ENCODE measurements at places on chromosomes 12 and 14.

GRCh38 chr14:30159374-30159773, 231.7 kb upstream of the PRKD1 start:
- no peak for DNase-seq

- no peak for DNase-seq
Observed at GRCh38 chr12:91952916-91953315, 192.7 kb downstream of the BTG1 start.

DNA sequence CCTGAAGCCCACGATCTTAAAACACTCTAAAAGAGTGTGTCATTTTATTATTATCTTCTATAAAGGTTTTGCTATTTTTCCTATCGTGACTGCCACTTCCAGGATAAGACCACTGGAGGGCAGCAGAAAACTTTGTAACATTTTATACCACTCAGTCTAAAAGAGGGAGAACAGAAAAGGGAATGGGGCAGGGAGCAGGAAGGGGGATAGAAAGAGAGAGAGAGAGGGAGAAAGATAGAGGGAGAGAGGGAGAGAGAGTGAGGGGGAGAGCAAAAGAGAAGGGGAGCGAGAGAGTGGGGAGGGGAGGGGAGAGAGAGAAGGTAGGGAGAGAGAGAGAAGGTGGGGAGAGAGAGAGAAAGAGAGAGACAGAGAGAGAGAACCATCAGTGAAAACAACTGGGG, 2.0 kb upstream of the ART4 start:
- peak; percentile 70 for DNase-seq

GRCh38 chr12:56120158-56120846, 2.2 kb downstream of the ZC3H10 start:
- DNase-seq: no peak

- DNase-seq: no peak
Observed at GRCh38 chr12:127284870-127285431, 982.0 kb upstream of the TMEM132C start.

DNA sequence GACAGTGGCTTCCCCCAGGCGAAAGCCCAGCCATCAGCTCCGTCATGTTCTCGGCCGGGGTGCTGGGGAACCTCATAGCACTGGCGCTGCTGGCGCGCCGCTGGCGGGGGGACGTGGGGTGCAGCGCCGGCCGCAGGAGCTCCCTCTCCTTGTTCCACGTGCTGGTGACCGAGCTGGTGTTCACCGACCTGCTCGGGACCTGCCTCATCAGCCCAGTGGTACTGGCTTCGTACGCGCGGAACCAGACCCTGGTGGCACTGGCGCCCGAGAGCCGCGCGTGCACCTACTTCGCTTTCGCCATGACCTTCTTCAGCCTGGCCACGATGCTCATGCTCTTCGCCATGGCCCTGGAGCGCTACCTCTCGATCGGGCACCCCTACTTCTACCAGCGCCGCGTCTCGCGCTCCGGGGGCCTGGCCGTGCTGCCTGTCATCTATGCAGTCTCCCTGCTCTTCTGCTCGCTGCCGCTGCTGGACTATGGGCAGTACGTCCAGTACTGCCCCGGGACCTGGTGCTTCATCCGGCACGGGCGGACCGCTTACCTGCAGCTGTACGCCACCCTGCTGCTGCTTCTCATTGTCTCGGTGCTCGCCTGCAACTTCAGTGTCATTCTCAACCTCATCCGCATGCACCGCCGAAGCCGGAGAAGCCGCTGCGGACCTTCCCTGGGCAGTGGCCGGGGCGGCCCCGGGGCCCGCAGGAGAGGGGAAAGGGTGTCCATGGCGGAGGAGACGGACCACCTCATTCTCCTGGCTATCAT, 663 bp downstream of the PTGER2 start:
- DNase-seq: peak; percentile 18

DNA sequence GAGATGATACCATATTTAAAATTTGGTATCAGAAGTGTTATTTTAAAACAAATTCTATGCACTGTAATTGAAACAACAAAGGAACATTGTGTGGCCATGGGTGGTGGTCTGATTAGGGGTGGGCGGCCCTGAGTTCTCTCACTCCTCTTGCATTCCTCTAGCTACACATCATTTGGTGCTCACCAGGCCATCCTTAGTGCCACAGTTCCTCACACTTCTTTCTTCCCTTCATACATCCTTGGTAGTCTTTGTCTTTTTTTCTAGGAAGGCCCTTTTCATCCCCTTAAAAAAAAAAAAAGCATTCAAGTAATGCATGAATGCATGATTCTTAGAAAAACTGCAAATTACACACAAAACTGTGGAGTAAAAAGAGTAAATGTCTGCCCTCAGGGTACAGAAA, 2.4 kb upstream of the MANSC4 start:
- DNase-seq: no peak

GRCh38 chr14:67503331-67503730, 14.8 kb upstream of the TMEM229B start:
- no peak for DNase-seq

GRCh38 chr12:55515696-55516095, 23.5 kb downstream of the OR6C68 start:
- no peak for DNase-seq

- DNase-seq: no peak
Observed at GRCh38 chr12:2904260-2904659, 13.6 kb downstream of the TULP3 start.

DNA sequence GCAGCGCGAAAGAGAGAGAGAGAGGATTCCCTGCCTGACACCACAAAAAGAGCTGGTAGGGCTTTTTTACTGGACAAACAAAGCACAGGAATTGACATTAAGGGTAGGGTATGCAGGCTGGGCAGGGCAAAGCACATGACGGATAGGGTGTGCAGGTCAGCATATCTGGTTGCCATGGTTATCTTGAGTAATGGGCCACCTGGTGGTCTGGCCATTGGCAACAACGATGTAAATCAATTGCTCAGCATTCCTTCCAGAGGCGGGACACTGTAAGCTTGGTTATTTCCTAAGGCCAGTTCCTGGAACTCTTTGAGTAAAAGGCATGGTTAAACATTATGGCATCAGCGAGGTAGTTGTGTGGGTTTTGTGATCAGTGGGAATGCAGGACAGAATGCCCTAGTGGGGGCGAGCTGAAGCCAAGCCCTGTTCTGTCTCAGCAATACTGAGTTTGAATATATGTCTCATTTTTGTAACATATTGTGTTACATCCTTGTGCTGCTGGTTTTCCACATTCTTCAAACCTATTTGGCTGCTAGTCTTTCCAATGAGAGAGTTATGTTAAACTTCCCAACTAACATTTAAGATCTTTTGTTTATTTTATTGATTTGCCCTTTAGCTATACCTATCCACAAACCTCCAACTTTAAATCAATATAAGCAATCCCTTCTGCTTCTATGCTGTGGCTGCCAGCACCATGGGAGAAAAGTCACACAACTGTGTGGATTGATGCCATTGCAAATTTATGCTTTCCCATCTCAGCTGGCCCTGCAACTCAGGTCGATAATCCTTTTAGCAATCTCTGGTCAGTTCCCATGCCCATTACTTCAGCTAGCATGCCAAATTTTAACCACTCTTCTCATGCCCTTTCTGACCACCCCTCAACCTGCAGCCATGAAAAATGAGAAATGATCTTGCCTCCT, 396.7 kb upstream of the PDE3A start:
- DNase-seq: peak; percentile 78

DNA sequence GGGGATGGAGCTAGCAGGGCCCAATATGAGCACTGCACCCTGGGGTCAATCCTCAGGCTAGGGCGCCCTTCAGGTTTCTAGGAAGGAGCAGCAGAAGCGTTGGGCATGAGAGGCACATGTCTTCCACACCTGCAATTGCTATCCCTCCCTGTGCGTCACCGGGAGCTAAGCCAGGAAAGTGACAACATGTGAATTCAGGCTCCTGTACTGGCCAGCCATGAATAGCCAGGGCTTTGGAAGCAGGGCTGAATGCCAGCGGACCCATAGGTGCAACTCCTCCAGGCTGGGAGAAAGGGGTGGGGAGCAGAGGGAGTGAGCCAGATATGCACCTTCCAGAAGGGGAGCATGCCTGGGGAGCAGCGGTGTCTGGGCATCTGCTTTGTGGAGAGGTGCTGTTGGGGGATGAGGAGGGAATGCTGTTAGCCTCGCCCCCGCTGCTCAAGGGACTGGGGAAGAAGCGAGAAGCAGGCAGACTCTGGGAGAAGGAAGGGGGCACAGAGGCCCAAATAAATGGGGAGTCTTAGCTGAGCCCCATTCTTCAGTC, 6.1 kb downstream of the HOXC5 start:
- DNase-seq: no peak

DNA sequence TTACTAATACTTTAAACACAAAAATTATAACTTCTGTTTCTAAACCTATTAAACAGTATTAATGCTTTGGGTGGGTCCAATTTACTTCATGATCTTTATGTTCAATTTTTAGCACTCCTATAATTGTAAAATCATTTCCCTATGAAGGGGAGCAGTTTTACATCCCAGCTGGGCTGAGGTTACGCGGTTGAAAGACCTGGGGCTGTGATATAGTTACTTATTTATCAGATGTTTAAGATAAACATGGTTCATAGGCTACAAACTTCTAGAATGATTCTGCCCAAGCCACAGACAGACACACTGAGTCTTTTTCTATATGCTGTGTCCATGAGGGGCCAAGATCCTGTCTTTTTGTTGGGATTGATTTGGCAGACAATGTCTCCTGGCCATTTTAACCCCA, 44.4 kb downstream of the DYRK2 start:
- no peak for DNase-seq

DNA sequence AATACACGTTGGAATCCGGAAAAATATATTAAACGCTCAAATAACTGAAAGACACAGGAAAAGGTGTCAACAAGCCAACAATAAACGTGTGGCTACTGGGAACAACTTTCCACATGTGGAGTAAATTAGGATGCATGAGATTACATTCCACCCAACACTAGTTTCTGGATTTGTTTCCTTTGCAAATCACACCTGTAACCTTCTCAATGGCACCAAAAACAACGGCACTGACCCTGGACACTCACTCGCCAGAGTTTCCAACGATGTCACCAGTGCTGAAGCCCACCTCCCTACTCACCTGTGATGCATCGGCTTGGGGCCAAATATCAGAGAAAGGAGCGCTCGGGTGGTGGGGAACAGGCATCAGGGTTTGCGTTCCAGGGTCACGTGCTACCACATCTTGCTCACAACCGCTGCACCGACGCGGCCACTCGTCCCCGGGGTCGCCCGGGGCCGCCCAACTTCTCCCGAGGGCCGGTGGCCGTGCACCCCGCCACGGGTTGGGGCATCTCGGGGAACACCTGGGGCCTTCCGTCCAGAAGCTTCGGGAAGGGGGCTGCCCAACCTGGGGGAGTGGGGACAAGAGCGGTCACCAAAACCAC, 629 bp downstream of the PRDM4 start:
- no peak for DNase-seq

GRCh38 chr12:108930155-108930554, 50.3 kb downstream of the DAO start:
- DNase-seq: no peak

GRCh38 chr12:12533238-12533829, 29.3 kb downstream of the DUSP16 start:
- peak; percentile 90 for DNase-seq

DNA sequence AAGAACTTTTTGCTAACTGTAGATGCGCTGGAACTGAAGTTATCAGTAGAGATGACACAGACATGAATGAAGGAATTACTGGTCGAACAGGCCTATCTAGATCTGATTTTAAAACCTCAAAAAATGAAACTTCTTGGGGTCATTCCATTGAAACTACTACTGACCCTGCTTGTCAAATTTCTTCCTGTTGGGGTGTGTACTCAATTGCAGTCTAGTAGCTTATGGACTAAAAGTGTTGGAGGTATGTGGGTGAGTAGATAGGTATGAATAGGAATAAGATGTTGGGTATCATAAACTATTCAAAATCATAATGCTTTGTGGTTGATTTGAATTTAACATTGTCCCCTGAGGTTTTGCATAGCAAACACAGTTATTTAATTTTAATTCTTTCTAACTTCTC, 9.2 kb downstream of the APOLD1 start:
- DNase-seq: no peak

DNA sequence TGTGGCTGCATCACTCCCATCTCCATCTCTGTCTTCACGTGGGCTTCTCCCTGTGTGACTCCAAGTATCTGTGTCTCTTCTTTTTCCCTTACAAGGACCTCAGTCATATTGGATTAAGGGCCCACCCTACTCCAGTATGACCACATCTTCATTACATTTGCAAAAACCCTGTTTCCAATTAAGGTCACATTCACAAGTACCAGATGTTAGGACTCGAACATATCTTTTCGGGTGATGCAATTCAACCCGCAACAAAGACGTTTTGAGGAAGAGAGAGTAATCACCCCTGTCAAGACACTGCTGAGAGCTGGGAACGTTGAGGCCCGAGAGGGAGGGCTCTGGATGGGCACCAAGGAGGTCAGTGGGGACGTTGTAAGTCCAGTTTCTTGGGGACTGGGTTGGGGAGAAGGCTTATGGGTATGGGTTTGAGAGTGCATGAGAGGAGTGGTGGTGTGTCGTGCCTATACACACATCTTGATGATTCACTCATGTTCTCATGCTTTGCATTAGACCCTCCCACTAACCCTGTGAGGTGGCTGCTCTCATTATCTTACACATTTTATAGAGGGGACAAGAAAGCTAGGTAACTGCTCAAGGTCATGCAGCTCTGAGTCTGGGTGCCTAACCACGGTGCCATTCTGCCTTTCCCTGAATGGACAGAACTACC, 12.1 kb upstream of the IFI27 start:
- no peak for DNase-seq

DNA sequence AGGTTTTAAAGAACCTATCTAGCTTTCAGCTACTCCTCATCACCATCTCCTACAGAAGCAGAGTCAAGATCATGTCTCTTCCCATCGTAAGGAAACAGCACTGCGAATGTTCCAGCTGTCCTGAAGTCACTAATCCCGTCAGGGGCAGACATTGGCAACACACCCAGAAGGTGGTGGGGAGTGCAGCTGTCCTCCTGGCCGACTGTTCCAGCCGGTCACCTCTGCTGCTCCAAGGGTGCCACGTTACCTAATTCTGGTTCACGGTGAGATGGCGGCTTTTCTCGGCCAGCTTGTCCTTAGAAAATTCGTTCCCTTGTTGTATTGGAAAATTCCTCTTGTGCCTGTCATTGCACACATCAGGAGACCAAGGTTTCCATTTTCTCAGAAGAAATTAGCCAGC, 196.2 kb downstream of the ZFP36L1 start:
- DNase-seq: peak; percentile 93

GRCh38 chr14:54743382-54743781, 159.2 kb downstream of the GCH1 start:
- no peak for DNase-seq

- DNase-seq: no peak
Observed at GRCh38 chr14:90846511-90846910, 30.3 kb upstream of the TTC7B start.

- DNase-seq: peak; percentile 30
Observed at GRCh38 chr12:64390275-64390851, at the start of gene C12orf56. C12orf56 (minus strand) TSS chr12:64390758; CDS start chr12:64390565, 193 bp downstream.

DNA sequence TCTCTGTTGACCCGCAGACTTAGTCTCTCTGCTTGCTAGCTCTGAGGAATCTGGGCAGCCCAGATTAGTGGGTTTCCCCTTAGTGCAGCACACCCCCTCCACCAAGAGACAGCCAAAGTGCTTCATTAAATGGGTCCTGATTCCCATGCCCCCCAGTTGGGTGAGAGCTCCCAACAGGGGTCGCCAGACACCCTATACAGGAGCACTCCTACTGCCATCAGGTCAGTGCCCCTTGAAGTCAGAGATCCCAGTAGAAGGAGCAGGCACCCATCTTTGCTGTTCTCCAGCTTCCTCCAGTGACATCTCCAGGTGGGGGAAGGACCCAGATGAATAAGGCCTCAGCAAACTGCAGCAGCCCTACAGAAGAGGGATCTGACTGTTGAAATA, 36.7 kb upstream of the C14orf132 start:
- DNase-seq: no peak
